ENCODE measurements at places on chromosomes 5 and 9.

DNA sequence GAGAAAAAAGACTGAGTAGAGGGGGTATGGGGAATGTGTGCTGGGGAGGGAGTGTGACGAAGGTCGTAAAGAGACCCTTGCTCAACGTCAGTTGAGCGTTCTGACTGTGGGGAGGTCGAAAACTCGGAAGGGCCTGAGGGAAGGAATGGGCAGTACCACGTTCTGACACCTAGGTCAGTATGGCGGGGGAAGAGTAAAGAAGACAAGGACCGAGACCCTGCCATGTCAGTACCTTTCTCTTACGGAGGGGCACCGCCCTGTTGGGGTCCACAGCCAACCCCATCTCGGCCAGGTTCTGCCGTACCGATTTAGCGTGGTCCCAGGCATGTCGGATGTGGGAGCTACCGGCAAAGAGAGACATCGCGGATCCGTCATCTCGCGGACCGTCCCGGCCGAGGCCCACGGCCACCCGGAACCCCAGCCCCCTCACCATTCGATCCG, 375 bp downstream of the NOP16 start:
- DNase-seq: no peak

DNA sequence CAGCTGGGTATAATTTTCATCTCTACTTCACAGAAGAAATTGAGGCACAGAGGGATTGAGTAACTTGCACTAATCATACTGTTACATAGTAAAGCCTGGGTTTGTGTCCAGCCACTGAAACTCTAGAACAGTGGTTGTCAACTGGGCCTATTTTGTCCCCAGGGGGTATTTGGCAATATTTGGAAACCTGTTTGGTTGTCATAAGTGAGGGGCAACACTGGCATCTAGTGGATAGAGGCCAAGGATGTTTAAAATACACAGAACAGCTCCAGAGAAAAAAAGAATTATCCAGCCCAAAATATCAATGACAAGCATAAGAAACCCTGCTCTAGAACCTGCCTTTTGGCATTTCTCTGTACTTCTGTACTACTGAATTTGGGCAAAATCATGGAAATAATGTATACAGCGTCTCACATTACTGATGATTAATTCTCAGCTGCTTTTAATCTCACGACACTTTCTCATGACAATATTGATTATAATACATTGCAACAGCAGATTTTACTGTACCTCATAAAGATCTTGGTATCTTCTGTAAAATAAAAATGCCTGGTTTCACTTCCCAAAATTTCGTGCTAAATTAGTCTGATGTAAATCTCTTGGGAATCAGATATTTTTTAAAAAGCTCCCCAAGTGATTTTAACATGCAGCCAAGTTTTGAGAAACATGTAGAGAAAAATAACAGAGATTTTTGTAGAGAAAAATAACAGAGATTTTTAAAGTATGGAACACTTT, 112.7 kb downstream of the RORB start:
- DNase-seq: no peak

DNA sequence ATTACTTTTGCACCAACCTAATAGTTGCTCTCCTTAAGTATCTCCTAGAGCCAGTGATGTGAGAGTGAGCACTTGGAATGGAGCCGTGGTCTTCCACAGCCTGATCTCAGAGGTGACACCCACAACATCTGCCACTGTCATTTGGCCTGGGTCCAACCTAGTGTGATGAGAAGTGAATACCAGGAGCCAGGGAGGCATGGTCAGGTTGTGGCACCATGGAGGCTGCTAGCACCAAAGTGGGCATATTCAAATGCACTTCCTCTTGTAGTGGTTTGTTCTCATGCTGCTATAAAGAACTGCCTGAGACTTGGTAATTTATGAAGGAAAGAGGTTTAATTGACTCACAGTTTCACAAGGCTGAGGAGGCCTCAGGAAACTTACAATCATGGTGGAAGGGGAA, 22.6 kb upstream of the CEP72 start:
- no peak for DNase-seq

GRCh38 chr9:73916016-73916673, 581.0 kb upstream of the RORB start:
- no peak for DNase-seq

- no peak for DNase-seq
Measured at GRCh38 chr5:131996210-131997025, 15.0 kb downstream of the ACSL6 start.

DNA sequence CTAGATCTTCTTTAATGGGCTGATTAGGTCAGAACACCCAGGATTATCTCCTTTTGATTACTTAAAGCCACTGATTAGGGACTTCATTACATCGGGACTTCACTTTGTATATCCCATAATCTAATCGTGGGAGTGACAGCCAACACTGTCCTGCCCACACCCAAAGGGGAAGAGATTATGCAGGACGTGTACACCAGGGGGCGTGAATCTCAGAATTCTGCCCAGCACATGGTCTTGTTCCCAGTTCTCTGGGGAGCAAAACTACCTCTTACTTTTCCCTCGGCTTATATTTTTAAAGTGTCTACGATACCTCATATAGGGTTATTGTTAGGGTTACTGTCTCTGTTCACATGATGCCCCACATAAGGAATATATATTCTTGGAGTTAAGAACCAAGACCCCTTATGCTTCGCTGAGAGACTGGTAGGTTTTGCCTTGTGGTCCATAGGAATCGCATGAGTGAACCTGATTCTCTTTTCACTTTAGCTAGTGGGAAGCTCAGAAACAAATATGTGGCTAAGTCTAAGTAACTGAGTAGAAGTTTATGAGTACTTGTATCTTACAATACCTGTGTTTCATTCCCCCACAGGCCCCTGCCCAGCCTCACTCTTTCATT, 192.7 kb downstream of the GNA14 start:
- peak; percentile 76 for DNase-seq

DNA sequence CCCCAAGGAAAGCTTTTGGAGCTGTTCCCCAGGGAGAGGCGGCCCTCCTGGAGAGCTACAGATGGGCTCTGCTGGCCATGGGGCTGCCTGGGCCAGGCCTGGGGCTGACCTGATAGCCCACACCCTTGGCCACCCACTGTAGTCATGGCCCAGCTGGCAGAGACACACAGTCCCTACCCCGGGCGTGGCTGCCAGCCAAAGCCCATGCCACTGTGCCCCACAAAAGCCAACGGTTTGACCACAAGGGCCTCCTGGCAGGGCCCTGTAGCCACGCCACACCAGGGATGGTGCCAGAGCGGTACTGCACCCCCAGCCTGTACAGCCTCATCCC, 15.2 kb downstream of the NACC2 start:
- no peak for DNase-seq

DNA sequence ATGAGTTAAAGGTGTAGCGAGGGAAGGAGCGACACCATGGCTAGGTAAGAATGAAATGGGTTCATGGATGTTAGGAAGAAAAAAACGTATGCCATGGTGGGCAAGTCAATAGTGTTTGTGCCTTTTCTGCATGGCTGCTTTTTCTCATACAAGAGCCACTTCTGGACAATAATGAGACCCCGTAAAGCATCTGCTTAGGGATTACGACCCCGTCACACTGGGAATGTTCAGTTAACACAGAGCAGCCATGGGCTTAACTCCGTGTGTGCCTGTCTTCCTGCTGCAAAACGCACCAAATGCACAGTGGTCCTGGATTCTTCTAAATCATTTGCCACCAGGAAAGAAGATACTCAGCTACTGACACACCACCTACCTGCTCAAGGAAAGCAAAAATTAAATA, 81.8 kb downstream of the NFIB start:
- DNase-seq: no peak

DNA sequence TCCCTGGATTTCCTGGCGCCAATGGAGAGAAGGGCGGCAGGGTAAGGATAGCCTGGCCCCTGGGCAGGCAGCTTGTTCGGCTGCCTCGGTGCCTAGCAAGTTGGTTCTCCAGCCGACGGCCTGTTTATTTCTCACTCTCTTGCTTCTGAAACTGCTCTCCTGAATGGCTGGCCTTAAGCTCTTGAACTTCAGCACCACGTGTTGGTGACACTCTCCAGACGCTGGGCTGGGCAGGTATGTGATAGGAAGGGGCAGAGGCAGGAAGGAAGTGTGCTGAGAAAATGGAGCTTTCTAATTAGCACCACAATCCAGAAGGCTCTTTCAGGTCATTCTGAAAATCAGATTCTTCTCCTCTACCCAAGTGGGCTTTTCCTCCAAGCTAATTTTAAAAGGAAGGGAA, 91.4 kb upstream of the FCN2 start:
- no peak for DNase-seq

DNA sequence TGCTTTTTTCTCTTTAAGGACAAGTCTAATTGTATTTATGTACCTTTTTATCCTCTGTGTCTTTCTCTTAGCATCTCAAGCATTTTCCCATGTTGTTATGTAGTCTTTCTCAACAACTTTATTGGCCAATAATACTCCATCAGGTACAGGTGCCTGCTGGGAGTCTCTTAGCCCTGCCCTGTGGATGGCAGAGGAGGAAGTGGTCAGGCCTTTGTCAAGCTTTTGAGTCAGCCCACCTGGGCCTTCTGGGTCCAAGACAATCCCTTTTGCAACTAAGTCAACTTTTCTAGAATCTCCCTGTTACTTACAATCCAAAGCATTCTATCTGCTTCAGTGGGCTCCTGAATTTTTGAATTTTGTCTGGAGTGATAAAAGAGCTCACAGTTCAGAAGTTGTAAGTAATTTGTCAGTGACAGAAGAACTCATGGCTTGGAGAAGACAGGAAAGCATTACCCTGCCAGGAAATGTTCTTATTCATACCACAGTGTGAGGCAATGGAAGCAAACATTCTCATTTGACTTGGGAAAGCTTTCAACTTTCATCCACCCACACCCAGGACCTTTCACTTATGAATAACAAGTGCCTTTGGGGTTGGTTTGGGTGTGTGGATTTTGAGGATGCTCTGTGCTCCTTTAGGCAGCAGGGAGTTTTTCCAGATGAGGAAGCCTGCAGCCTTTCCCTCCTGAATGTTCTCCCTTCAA, 200.0 kb upstream of the S1PR3 start:
- no peak for DNase-seq

GRCh38 chr9:88722753-88723152, 187.8 kb downstream of the NXNL2 start:
- no peak for DNase-seq

DNA sequence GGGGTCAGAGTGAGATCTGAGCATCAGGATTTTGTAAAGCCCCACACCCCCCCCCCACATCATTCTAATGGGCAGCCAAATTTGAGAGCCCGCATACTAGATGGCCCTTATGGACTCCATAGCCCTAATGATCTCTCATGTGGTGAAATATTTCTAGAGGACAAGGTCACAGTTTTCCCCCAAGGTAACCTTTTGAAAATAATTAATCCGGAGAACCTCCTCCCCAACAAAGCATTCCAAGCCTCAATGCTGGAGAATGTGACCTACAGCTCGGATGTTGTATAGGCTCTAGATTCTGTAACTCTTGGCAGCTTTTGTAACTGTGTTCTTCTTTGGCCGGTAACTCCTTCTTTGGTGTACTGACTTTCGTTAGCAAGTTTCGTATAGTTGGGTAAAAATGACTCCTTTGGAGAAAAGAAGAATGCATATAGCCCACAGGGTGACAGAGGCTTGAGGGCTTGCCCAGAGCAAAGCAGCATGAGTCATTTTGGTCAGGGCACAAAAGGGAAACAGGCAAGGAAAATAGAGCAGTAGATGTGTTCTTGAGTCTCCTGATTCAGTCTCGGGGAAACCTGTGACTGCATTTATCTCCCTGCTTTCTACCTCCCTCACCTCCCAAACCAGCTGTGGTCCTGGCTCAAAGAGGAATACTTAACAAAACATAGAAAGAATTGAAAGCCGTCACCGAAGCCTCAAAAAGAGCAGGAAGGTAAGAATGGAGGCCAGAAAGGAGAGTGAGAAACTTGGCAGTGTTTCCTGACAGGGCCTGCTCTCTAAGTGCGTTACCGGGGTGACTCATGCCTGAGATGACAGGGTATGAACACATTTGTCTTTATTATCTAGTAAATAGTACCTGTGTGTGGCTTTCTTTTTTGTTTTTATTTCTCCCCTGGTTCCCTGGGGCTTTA, 6.6 kb upstream of the XPA start:
- DNase-seq: no peak

DNA sequence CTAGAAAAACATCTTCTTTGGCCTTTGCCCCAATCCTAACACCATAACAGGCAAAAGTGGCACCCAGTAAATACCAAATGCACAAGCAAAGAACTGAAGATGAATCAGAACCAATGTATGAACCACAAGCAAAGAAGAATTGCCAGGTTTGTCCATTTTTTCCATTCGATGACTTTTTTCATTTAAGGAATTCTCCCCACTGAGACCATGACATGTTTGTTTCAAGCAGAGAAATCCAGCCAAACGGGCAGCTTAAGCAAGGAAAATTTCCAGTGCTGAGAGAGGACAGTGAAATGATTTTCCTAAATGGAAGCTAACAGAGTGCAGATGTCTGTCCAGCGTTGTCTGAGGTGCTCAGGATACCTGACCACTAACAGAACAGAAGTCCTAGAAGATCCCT, 203.7 kb downstream of the ADAMTS12 start:
- no peak for DNase-seq

- DNase-seq: peak; percentile 61
Measured at GRCh38 chr9:14027116-14027800, 286.7 kb downstream of the NFIB start.

GRCh38 chr9:69411931-69412740, 87.1 kb downstream of the ENTREP1 start:
- DNase-seq: no peak

DNA sequence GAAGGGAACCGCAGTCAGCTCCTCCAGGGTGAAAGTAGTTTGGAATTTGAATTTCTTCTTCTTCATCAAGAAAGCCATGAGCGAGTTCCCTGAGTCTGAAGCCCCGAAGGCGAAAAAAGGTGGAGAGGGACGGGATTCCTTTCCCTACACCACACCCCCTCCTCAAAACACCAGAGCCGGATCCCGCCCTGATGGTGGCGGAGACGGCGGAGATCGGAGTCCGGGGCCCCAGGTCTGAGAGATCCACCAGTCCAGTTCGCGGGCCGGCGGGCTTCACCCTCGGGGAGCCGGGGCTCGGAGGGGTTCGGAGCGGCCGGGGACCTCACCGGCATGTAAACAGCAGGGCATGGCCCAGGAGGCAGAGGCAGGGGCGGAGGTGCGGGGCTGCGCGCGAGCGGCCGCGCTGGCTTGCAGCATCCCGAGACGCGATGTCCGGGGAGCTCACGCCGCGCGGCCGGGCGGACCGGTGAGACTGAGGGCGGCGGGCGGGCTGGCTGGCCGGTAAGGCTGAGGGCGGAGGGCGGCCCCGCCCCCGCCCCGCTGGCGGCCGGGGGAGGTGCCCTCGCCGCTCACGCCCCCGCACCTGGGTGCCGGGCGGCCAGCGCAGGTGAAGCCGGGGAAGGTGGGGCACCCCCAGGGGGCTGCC, 606 bp downstream of the EEIG1 start:
- peak; percentile 81 for DNase-seq

GRCh38 chr5:143714629-143715028, 97.3 kb upstream of the HMHB1 start:
- DNase-seq: no peak

GRCh38 chr5:171201310-171201709, 107.7 kb upstream of the TLX3 start:
- DNase-seq: no peak

GRCh38 chr5:43482490-43483297, 971 bp downstream of the TMEM267 start:
- no peak for DNase-seq

- no peak for DNase-seq
Measured at GRCh38 chr5:179872055-179872827, 13.6 kb upstream of the MRNIP start.

Data from left colon (tissue), 2 donors.